DMS 273 treated with DMSO at 0.1 percent for 48 hours (cell line): ENCODE measurements at places on chromosomes 12 and 14.
A peak's percentile ranks its signal among the peaks of the same experiment; 100 is the strongest.

GRCh38 chr12:64400041-64400440 lies 4.2 kb upstream of the XPOT start:
- DNase-seq: no peak

GRCh38 chr14:72590577-72590976 lies 303.3 kb downstream of the DPF3 start:
- no peak for DNase-seq

DNA sequence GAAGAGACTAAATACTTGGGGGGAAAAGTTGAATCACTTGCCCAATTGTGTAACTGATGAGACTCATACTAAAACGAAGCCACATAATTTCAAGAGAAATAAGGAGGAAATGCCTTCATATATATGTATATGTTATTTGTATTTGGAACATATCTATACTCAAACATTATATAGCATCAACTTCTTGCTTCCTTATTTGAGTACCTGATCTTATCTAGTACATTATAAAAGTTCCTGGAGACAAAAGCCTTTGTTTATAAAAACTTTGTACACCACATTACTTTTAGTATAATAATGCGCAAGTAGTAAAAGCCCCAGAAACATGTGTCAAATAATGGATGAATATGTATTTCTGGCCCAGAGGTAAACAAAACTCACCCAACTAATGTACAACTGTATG lies 92.0 kb downstream of the SLC2A13 start:
- no peak for DNase-seq

GRCh38 chr12:47214771-47215170 lies 135.0 kb upstream of the AMIGO2 start:
- DNase-seq: no peak

DNA sequence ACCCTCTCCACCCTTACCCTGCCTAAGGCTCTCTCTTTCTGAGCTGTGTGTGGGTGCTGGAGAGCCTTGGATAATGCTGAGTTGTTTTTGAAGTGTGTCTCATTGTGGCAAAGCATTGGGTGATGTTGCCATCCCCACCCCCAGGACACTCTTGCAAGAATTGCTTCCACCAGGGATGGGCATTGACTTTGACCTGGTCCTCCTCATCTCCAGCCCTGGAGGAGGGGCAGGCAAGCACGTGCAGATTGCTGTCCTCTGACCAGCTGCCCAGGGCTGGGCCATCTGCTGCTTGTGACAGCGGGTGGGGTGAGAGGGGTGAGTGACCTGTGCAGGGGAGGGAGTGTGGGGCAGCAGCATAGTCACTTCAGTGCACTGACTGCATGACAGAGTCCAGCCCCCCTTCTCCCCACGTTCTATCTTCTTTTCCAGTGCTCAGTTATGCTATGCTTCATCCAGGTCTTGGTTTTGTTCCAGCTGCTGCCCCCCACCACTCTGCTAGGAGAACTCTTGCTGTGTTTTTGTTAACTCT lies 26.2 kb downstream of the SUSD6 start:
- no peak for DNase-seq

DNA sequence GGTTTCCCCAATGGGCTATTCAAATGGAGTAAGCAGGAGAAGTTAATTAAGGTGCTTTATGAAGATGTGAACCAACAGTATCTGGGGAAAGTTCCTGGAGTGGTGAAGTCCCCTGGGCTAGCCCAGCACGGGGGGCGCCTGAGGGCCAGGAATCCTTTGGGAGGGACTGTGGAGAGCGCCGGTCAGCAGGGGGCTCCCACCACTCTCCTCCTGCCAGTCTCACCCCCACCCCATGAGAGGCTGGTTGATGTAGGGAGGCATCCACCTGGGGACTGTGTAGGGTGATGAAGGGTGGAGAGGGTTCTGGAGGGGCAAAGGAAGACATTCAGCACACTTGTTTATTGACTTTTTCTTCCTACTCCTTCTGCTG lies 4.4 kb downstream of the CEBPE start:
- no peak for DNase-seq

GRCh38 chr12:77923882-77924281 lies 93.2 kb downstream of the NAV3 start:
- no peak for DNase-seq

GRCh38 chr12:44689587-44689986 lies 186.5 kb downstream of the NELL2 start:
- no peak for DNase-seq

DNA sequence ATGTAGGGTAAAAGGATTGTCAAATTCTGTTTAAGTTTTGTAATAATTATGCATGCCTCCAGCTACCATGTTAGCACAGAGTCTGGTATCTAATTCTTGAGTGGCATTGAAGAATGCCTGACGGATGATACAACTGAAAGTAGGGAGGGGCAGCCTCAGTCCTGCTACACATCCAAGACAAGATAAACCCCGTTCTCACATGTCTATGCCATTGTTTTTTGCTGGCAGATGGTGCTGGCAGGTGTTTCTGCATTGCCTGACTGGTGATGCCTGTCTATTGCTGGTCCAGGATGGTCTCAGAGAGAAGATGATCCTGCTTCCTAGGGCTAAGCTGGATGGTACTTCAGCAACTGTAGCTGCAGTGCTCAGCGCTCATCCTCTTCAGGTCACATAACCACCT lies 245.8 kb upstream of the NAV3 start:
- DNase-seq: no peak

- no peak for DNase-seq
These were observed 427 bp upstream of the TMEM120B start for GRCh38 chr12:121712190-121712460.

DNA sequence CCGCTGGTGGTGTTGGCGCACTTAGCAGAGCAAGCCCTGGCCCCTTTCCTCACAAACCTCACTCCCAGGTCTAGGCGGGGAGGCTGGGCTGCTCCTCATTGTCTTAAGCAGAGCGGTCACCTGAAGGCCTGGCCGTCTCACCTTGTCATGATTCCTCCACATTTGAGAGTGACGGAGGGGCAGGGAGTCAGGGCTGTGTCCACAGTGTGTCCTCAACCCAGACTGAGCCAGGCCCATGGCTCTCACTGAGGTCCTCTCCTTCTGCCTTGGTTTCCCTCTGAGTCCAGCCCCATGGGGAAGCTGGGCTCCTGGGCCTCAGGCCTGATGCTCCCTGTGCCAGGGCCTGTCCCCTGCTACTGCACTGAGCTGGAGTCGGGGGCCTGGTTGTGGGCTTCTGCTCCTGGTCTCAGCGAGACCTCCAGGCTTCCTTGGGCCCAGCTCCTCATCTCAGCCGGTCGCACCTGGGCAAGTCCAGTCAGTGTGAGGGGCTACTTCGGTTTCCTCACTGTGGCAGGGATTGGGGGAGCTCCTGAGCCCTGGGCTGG lies 44.9 kb downstream of the KRT80 start:
- no peak for DNase-seq

- DNase-seq: no peak
These were observed 217.5 kb upstream of the LHX5 start for GRCh38 chr12:113689047-113689610.

DNA sequence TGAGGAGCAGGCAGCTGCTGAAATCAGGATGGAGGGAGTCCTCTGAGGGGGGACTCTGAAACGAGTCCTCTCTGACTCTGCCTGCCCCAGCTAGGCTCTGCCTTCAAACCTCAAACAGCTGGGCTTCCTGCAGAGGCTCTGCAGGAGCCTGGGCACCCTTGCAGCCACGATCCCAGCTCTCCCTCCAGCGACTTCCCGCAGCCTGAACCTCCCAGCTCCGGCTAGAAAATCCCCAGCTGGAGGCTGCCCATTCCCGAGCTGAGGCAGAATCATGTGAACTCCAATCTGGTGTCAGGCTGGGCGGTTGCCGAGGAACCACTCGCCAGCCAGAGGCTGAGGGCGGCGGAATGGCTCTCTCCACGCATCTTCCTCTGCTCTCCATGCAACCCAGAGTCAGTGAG lies at the start of gene GPR68:
Gene GPR68, minus strand, starts transcription at position 204 of the 401 bp plus-strand sequence. CDS start 9,654 bp downstream, outside the sequence.
- peak; percentile 55 for DNase-seq

- peak; percentile 61 for DNase-seq
These were observed 14.2 kb upstream of the RNU6-8 start for GRCh38 chr14:32217301-32217700.
